ENCODE measurements at places on chromosomes 12 and 14.

GRCh38 chr12:15808652-15809051 is 19.5 kb upstream of the EPS8 start:
- DNase-seq = no peak

GRCh38 chr12:20044846-20045245 is 323.5 kb upstream of the PDE3A start:
- DNase-seq = no peak

GRCh38 chr12:128727999-128728398 is 95.8 kb downstream of the SLC15A4 start:
- no peak for DNase-seq

- DNase-seq = no peak
These were observed 2.8 kb downstream of the KRT78 start for GRCh38 chr12:52845946-52846345.

- no peak for DNase-seq
These were observed 89.9 kb downstream of the MGST1 start for GRCh38 chr12:16437281-16437816.

DNA sequence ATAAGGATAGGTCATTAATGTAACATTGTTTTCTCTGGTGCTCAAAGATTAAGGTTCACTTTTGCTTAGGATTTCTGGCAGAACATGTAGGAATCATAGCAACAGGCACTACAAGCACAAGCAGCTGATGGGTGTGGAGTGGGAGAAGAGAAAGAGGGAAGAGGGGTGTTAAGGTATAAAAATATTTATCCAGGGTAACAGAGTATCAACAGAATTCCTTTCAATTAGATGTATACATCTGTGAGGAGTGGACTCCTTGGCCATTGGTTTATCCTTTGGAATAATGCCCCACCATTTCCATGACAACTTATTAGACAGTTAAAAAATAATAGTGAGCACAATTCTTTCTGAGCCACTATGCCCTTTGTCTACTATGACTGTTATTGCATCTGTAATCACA is 388.3 kb upstream of the DDHD1 start:
- no peak for DNase-seq

DNA sequence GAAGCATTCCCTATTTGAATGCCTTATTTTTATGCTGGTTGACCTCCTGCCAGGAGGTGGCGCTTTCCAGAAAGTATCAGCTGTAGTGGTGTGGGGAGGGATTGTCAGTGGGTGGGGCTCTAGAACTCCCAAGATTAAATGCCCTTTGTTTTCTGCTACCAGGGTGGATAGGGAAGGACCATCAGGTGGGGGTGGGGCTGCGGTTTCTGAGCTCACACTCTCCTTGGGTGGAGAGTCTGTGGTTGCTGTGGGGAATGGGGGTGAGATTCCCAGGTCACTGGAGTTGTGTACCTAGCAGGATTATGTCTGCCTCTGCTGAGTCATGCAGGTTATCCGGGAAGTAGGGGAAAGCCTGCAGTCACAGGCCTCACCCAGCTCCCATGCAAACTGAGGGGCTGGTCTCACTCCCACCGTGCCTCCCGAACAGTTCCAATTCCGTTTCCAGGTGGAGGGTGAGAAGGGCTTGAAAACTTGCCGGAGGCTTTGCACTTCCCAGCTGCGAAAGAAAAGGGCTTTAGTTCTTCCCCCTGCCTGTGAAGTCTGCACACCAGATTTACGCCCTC is 68.3 kb downstream of the ALG10B start:
- no peak for DNase-seq

DNA sequence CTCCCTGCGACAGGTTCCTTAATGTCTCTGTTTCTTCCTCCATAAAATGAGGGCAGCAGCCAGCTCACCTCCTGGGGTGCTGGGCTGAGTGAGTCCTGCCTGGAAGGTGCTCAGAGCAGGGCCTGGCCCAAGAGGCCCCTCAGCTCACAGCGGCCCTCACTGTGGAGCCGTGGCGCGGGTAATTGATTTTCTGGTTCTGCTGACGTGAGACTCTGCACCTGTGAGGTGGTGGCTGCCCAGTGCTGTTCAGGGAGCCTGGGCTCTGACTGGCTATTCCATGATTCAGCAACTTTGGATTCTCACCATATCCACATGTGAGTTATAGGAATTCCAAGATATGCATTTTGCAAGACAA is 266.6 kb downstream of the ADGRD1 start:
- DNase-seq = no peak

DNA sequence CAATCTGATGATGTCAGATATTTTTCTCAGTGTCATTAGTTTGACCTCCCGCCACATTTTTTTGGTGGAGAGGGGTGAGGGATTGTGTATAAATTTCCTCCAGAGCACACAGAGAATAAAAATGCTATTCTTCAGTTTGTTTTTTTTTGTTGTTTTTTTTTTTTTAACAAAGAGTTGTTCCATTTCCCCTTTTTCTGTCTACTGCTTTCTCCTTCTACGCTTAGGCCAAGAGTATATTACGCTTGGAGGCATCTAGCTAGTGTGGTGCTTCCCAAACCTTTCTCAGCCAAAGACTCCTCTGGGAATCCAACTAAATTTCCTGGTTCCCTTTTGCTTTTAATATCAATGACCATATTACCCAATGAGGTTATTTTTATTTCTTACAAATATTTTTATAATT is 465.6 kb downstream of the ZFP36L1 start:
- DNase-seq = no peak

- no peak for DNase-seq
These were observed 21.7 kb downstream of the FBRSL1 start for GRCh38 chr12:132511516-132512196.

GRCh38 chr12:69329669-69330428 is 18.3 kb upstream of the LYZ start:
- DNase-seq = no peak

GRCh38 chr12:9707864-9708808 is 24.8 kb downstream of the CLECL1 start:
- DNase-seq = no peak

DNA sequence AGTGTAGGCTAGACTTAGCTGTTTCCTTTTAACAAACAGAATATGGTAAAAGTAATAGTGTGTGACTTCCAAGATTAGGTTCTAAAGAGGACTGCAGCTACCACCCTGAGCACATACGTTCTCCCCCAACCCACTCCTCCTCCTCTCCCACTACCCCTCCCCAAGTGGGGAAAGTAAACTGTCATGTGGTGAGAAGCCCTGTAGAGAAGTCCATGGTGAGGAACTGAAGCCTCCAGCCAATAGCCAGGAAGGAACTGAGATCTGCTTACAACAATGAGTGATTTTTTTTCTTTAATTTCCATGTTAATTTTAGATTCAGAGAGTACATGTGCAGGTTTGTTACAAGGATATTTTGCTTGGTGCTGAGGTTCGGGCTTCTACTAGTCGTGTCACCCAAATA is 57.0 kb upstream of the EGLN3 start:
- no peak for DNase-seq

DNA sequence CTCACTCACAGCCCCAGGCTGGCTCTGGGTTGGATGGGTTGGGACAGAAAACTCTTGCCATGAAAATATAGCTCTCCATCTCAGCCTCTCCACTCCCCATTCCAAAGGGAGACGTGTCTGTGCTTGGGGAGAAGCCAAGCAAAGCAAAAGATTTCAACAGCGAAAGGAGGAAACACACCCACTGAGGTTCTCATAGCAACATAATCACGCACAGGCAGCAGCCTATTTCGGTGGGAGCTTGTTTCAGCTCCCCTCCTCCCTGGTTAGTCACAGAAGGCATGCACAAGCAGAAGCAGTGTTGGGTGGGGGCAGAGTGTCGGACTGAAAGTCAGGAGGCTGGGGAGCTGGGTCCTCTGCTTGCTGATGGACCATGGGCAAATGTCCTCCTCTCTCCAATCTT is 1.9 kb upstream of the PRMT8 start:
- DNase-seq = no peak

DNA sequence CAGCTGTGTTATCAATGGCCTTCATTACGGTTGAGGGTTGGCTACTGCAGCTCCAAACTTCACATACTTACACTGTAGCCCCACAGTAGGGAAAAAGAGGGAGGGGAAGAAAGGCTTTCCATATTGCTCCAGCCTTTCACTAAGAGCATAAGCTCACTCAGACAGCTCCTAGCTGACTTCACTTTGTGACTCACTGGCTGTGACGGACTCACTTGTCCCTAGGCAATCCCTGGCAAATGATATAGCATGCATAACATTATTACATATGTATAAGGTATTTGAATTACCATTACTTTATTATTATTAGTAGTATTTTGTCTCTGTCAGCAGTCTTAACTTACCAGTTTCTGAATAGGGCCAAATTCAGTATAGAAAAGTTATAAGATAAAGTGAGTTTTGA is 350.7 kb downstream of the RMST start:
- DNase-seq = no peak

GRCh38 chr14:53871951-53872350 is 84.7 kb downstream of the BMP4 start:
- no peak for DNase-seq

GRCh38 chr12:39102474-39103209 is 197.3 kb upstream of the CPNE8 start:
- DNase-seq = no peak

DNA sequence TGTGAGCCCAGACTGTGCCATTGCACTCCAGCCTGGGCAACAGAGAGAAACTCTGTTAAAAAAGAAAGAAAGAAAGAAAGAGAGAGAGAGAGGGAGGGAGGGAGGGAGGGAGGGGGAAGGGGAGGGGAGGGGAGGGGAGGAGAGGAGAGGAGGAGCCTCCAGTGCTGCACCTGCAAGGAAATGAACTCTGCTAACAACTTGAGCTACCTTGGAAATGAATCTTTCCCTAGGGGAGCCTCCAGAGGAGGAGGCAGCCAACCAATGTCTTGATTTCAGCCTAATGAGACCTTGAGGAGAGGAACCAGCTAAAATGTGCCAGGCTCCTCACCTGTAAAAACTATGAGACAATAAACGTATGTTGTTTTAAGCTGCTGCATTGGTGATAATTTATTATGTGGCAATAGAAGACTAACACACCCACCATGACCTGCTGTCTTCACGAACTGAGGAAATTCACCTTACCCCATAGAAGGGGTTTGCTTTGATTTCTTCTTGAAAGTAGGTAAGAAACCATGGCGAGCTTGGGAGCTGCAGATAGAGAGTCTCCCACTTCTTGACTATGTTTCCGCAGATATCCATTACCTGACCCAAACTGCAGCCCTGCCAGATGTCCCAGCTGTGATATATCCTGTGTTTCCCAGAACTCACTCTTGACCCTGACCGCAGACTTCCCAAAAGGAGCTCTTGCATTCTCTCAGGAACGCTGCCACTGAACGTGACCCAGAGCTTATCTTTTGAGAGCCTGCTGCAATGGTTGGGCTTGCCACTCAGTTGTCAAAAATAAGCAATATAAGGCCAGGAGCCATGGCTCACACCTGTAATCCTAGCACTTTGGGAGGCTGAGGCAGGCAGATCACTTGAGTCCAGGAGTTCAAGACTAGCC is 31.5 kb upstream of the TMPO start:
- DNase-seq = no peak

GRCh38 chr12:113049976-113050742 is 6.4 kb upstream of the DTX1 start:
- no peak for DNase-seq

GRCh38 chr12:64256166-64256800 is 34.2 kb upstream of the KICS2 start:
- DNase-seq = no peak

DNA sequence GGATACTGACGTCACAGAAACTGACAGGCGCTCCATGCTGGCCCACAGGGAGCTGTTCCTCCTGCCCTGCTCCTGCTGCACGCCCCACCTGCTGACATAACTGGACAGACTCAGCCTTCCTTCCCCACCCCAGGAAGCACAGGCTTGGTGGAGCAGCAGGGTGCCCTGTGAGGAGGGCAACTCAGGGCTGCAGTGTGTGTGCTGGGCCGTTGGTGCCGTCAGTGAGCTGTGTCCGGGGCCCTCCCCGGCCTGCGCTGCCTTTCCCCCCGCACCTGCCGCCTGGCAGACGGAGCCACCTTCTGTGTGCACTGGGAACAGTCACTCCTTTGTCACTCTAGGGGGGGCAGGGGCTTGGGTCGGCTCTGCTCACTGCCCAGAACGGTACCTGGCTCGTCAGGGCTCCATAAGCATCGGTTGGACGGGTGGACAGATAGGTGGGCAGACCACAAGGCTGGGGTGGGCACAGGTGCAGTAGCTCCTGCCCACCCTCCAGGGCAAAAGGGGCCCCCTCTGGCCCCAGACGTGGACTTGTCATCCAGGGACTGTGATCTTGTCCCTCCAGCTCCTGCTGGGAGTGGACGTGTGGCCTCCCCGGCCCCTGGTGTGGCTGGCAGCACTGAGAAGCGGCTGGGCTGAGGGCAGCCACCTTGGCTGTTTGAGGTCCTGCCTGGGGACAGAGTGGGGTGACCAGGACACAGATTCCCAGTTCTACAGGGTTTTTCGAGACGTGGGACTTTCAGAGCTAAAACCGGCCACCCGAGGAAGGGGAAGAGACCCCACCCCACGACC is 32.8 kb downstream of the FBRSL1 start:
- peak; percentile 23 for DNase-seq

- DNase-seq = peak; percentile 53
These were observed 39.6 kb downstream of the RHOF start for GRCh38 chr12:121753844-121754264.

- no peak for DNase-seq
These were observed 7.9 kb upstream of the KRT86 start for GRCh38 chr12:52266514-52266913.

- no peak for DNase-seq
These were observed 42.2 kb downstream of the UBR7 start for GRCh38 chr14:93249128-93249831.

Measured in C1 segment of cervical spinal cord (tissue), 14 donors.